ENCODE measurements at places on chromosomes 1 and 21. TPM values are rescaled to one million over a fixed set of nuclear protein-coding genes. Genes with fewer than 3 reads are reported as not detected.

GPR37L1 gene
- not detected for total RNA-seq

TRABD2B gene
- total RNA-seq, result not detected

TFF2 gene
- not detected for total RNA-seq

ZNF648 gene
- total RNA-seq, result not detected

ARMH1 gene
- 140 TPM for total RNA-seq
